ENCODE measurements at places on chromosomes 5 and 9. TPM values are rescaled to one million over a fixed set of nuclear protein-coding genes. Genes with fewer than 3 reads are reported as not detected.

GRCh38 chr5:179763215-179763945, 30.4 kb upstream of the LTC4S start:
- peak; percentile 75 for DNase-seq

DNA sequence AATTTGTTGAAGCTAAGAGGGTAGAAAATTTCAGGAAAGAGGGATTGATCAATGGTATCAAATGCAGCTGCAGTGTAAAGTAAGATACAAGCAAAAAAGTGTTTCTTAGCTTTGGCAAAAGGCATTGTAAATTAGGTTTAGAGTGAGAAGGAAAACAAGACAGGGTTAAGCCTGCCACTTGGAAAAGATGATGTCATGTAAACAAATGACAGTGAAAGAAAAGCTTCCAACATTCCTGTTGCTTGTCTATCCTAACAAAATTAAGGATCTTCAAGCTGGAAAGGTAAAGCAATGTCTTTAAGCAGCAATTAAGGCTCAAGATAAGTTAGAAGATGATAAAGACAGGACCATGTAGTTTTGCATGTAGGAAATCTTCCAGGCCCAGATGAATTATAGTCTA, 139.1 kb upstream of the PPP2R2B start:
- DNase-seq: no peak

DNA sequence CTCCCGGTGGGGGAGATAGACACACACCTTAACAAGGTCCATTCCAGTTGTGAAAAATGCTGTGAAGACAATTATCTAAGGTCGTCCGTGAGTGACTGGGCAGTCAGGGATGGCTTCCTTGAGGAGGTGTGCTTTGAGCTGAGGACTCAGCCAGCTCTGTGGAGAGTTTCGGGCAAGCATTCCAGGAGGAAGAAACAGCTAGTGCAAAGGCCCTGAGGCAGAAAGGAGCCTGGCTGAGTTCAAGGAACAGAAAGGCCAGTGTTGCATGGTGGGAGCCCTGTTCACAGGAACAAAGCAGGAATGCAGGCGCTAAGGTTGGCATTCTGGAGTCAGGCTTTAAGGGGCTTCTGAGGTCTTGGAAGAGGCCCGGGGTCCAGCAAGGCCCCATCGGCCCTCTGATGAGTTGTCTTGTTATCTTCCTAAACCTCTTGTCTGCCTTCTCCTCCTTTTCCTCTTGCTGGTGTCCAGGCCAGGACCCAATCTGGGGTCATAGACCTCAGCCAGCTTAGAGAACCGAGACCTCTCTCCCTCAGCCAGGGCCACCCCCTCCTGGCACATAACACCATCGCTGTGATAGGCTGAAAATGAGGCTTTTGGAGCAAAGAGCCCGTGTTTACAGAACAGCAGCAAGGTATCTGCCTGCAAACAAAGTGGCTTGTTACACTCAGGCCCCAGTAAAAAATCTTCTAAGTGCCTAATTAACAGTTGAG, 270.2 kb upstream of the MVB12B start:
- peak; percentile 27 for DNase-seq

GRCh38 chr5:111848476-111848875, 91.5 kb upstream of the NREP start:
- DNase-seq: no peak

Gene MIGA2
- polyA plus RNA-seq: 34.5 TPM

DNA sequence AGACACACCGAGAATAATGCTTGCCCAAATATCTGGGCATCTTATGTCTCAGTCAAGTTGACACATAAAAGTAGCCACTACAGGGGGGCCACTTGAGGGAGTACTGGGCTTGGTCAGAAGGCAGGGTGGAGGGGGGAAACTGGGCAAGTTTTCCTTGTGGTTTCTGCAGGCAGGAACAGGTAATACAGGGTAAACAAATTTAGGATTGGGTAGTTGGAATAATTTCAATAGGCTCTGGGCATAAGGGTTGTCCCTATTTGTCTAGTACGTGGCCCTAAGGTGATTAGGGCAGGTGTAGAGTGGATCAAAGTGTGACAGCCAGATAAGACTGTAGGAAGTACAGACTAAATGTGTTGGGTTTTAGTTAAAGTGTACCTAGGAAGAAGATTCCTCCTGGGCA, 353.1 kb downstream of the TLE4 start:
- DNase-seq: no peak

GRCh38 chr9:89425024-89425805, 72.7 kb downstream of the SEMA4D start:
- peak; percentile 69 for DNase-seq

- DNase-seq: no peak
These were observed 32.5 kb upstream of the MIER3 start for GRCh38 chr5:56984445-56984844.

Gene INSL6
- not detected for polyA plus RNA-seq

DNA sequence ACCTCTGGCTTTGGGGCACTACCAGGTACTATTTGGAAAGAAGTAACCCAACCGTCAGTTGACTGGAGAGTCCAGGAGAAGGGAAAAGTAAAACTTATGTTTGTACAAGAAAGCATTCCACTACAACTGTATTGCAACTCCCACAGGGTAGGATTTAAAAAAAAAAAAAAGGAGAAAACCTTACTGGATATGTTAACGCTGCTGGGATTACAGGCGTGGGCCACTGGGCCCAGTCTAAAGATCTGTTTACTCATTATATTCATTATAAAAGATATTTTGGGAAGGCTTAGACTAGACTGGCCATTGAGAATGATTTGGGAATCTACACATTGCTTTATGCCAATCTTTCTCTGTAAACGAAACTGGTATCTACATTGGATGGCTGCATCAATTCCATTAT, 86.6 kb downstream of the USP20 start:
- DNase-seq: no peak

Gene BTNL8
- 0.42 TPM for polyA plus RNA-seq

Gene FREM1
- 0.26 TPM for polyA plus RNA-seq

- no peak for DNase-seq
These were observed 69.8 kb upstream of the SLC1A3 start for GRCh38 chr5:36536616-36537005.

Gene MLANA
- polyA plus RNA-seq: not detected

Gene SCGB3A2
- not detected for polyA plus RNA-seq

Gene ADAMTS19
- polyA plus RNA-seq: 0.02 TPM

Gene LCN1
- polyA plus RNA-seq: not detected

GRCh38 chr9:129211686-129212085, 33.6 kb upstream of the IER5L start:
- DNase-seq: no peak

GRCh38 chr5:149636191-149636860, 55.0 kb downstream of the ARHGEF37 start:
- DNase-seq: no peak

- DNase-seq: no peak
These were observed 59.1 kb upstream of the FBXW11 start for GRCh38 chr5:172065431-172066065.

Gene DDX4
- polyA plus RNA-seq: not detected

Gene ADAMTS16
- polyA plus RNA-seq: not detected

Gene IRX1
- polyA plus RNA-seq: not detected

- DNase-seq: peak; percentile 58
These were observed 16.8 kb downstream of the MGAT1 start for GRCh38 chr5:180785794-180786221.

DNA sequence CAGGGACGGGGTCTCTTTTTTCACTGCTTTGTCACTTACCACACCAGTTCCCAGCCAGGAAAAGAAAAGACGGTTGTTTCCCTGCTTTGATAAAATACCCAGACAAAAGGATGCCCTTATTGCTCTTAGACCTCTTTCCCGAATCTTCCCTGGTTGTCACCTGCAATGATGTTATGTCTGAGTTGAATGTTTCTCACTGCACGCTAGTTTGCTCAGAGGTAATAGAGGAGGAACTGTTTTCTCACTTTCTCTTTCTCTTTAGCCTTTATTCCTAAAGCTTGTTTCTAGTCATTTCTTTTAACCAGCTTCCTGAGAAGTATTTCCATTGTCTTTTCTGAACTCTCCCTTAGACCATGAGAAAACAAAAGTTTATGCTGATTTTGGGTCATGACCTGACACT, 32.9 kb downstream of the ACER2 start:
- no peak for DNase-seq

DNA sequence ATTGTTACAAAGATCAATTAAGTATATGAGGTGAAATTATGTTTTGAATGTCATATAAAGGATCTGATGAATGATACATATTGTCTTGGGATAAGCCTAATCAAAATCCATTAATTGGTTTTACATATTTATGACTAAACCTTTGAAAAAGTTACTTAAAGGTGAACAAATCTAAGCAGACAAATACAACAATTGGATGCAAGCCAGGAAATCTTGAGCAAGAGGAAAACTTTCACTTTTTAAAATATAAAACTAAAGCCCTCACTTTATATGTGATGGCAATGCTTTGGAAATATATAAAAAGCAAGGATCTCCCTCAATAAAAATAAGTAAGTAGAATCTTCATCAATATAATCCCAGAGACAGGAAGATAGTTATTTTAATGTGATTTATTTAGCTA, 80.1 kb downstream of the EDIL3 start:
- no peak for DNase-seq

GRCh38 chr5:113020461-113021273, 44.1 kb downstream of the DCP2 start:
- no peak for DNase-seq

GRCh38 chr5:110401881-110402280, 324.6 kb downstream of the TMEM232 start:
- DNase-seq: no peak

DNA sequence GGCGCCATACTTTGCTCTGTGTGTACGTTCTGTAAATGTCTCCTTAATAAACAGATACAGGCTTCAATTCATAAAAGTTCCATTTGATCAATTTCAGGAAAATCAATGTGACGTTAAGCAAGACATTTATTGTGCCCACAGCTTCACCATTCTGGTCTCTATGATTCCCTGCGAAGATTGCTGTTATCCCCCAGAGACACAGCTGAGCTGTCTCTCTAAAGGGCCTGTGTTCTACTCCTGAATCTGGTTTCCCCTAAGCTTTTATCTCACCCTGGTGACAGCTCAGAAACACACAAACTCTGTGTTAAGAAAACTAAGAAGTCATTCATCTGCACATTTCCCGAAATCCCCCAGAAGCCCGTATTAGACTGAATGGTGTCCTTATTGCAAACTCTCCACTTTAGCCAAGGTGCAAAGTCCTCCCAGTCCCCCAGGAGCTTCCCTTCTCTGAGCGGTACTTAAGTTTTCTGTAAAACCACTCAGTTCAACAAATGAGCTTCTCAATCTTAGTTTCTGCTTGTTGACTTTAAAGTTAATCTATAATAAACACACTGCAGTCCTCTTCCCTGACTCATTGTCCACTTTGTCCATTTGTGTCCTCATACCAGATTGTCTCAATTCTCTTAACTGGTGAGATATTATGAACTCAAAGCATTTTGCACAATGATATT, 1.4 kb upstream of the C5orf15 start:
- DNase-seq: no peak

Gene PIP5KL1
- polyA plus RNA-seq: 0.42 TPM
